ENCODE measurements at places on chromosomes 5 and 9.

DNA sequence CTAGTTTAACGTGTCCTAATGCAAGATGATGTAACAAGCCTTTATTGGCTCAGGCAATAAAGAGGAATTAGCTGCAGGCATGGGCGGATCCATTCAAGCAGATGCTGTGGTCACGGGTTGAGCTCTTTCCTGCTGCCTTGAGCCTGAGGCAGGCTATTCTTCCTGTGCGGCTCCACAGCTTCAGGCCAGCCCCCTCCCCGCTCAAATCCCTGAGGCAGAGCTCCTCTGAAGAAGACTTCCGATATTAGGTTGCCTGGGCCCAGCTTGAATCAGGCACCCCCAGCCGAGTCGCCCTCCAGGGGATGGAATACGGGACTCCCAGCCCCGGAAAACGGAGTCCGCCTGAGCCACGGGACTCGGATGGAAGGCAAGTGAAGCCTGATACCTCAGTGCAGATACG, 95.0 kb upstream of the RUFY1 start:
- DNase-seq = no peak

GRCh38 chr5:64301566-64301965, 135.9 kb downstream of the RNF180 start:
- no peak for DNase-seq

GRCh38 chr9:89820337-89820736, 215.5 kb downstream of the GADD45G start:
- no peak for DNase-seq

GRCh38 chr9:77714077-77714549, 66.0 kb upstream of the GNA14 start:
- no peak for DNase-seq

- no peak for DNase-seq
Observed at GRCh38 chr9:134562146-134562849, 79.3 kb upstream of the COL5A1 start.

- no peak for DNase-seq
Observed at GRCh38 chr5:110590187-110590586, 136.3 kb downstream of the TMEM232 start.

DNA sequence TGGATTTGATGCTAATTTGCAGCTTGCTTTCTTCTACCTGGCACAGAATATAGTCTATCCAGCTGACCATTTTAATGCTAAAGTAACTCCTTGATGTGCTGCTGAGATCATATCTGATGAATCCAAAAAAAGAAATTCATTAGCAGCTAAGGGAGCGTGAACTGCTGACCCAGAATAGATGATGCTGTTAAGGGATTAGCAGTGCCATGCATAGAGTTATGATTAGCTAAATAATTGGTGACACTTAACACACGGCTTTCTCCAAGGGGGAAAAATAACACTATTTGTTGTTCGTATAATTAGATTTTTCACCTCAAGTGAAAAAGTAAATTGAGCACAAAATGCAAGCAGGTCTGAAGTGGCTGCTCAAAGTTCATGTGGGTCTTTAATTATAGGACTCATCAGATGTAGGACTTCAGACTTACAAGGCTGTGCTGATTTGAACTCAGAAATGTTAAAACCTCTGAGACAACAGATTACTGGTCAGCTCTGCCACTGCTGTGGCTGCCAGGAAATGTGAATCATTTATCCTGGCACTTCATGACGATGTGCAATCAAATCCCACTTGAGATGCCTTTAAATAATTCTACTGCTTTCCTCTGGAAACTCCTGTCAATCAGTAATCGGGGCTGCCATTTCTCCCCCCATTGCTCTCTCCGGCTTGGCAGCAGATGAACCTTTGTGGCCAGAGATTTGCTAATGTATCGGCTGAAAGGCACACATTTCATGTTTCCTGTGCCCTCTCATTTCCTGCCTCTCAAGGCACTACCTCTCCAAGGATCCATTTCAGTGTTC, 291.6 kb upstream of the C9orf72 start:
- no peak for DNase-seq

DNA sequence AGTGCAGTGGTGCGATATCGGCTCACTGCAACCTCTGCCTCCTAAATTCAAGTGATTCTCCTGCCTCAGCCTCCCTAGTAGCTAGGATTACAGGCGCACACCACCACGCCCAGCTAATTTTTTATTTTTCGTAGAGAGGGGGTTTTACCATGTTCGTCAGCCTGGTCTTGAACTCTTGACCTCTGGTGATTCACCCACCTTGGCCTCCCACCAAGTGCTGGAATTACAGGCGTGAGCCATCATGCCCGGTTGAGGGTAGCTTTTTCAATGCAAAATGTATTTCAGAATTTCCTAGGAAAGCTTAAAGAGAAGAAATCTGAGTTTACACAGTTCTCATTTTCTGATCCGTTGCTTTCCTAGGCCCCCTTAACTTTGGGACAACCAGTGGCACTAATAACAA, 15.7 kb downstream of the BDP1 start:
- DNase-seq = no peak

- no peak for DNase-seq
Observed at GRCh38 chr5:126358525-126358924, 64.7 kb upstream of the GRAMD2B start.

- DNase-seq = no peak
Observed at GRCh38 chr9:26170190-26170589, 491.9 kb upstream of the TUSC1 start.

DNA sequence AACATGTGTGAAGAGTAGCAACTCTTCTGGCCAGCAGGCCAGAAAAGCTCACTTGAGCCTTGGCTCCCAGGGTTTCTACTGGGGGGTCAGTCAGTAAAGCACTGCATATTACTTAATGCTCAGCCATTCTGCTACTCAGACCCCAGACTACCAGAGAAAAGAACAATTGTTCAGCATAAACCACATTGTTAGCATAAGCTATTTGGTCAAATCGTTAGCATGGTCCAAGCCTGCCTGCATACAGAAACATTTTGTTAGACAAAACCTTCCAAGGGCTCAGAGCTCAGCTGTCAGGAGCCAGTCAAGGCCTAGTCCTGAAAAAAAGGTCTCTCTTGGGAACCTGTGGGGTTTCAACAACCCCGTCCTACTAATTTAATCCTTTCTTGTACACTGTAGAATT, 449.3 kb downstream of the PRR16 start:
- DNase-seq = no peak

DNA sequence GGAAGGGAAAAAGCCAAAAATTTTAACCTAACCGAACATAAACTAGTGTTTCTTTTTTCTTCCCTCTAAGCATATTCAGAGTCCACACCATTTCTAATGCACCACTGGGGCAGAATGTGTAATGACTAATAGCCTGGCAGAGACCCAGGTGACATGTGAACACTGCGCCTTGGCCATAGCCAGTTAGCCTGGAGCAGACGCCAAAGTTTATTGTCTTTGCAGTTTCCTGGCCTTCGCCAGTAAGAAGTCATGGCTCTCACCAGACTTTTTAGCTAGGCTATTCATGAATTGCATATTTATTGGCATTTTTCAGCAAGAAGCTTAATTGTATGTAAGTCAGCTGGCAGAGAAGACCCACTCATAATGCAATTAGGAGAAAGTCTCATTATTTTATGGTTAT, 182.8 kb upstream of the SLC27A6 start:
- DNase-seq = peak; percentile 56

GRCh38 chr9:33750307-33750838, 45.0 kb upstream of the PRSS3 start:
- no peak for DNase-seq

- DNase-seq = no peak
Observed at GRCh38 chr5:159189310-159189709, 20.0 kb downstream of the RNF145 start.

DNA sequence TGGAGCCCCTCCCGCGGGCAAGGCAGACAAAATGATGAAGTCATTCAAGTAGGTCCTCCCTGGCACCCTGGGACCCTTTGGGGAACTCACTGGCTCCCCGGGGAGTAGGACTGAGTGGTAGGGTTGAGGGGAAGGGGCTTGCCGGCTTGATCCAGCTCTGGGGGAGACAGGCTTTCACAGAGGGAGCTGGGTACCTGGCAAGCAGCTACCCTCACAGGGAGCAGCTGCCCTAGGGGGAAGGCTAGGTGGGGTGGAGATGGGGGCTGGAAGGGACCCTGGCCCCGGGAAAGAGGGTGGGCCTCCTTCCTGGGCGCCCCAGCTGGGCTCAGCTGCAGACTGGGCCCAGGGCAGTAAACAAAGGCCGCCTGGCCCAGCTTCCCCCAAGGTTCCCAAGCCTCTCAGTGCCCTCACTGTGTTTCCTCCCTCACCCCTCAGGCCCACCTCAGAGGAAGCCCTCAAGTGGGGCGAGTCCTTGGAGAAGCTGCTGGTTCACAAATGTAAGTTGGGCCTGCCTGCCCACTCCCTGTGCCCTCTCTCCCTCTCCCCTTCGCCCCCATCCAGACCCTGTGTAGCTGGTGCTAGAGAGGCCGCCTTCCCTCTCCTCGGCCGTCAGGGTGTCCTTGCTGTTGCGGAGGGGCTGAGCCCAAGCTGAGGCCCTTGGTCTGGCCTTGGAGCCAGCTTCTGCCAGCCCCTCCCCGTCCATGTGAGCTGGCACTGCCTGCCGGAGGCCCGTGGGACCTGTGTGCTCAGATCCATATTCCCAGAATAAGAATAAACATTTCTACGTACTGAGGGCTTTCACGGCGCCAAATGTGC, 131.2 kb downstream of the RGS3 start:
- no peak for DNase-seq

- no peak for DNase-seq
Observed at GRCh38 chr5:173727839-173728778, 111.7 kb upstream of the BOD1 start.

DNA sequence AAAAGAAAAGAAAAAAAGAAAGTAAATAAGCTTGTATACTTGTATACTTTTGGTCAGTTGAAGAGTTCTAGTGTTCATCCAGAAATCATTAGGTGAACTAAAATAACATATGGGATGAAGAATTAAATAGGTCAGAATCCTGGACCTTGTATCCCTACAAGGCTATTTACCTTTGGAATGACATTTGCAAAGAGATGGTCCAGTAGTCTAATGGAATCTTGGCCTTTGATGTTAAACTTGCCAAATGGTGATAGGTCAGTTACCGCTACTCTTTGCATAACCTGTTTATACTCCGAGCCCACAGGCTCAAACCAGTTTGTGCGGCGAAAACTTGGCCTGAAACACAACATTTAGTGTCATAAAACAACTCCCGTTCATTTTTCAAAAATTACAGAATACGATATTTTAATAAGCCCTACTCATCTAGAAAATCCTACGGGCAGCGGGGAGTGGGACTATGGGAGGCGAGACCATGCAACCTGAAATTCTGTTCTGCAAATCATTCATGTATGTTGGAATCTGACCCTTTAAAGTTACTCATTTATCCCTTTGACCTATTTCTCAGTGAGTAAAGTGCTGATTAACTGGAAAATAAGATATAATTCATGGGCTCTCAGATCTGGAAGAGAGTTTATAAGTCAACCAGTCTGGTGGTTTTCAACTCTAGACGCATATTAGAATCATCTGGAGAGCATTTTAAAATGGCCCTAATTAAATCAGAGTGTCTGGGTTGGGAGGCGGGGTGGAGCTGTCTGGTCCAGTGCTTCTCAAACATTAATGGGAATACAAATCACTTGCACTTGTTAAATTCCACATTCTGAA, 38.6 kb downstream of the DMGDH start:
- no peak for DNase-seq

DNA sequence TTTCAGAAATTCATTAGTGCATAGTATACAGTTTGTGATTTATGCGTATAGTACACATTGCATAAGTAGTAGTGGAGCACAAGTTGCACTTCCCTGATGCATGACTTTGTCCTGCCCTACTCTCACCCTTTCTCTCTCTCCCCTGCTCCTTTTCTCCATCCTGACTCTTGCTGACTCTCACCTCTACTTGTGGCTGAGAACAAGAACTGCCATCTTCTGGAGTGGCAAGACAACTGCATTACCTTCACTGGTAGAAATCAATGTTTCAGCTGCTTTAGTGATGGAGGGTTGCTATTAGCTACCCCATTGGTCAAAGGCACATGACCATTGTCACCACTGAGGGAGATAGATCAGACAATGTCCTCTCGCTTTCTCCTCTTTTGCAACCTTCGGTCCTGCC, 26.9 kb downstream of the SPEF2 start:
- DNase-seq = no peak

DNA sequence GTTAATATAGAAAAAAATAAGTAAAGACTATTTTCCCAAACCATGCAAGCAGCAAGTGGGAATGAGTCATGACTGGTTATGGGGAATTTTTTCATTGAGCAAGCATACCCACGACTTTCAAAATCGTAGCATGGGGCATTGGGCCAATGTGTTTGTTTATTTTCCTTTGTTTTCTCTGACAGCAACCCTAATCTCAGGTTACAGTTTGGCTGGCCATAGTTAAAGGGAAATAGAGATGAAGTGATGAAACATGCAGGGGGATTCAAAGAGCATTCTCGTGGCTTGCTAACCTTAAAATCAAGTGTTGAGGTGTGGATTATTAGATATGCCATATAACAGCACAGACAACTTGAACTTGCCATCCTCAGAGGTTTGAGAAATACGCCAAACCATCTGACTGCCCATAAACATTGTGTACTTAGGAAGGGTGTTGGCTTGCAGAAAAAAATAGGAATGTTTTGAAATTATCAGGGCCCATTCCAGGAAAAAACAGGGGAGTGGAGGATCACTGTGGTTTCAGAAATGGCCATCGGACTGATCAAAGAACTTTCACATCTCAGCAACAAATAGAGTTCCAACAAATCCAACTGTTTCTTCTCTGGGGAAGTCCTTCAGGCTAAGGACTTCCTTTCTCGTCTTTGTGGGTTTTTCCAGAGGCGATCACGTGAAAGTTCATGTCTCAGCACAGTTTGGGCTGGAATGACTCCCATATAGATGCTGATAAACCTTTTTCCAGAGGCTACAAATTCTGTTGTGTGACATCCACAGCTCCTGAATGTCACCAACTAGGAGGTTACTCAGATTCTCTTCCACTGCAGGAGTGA, 259.1 kb downstream of the SYK start:
- no peak for DNase-seq

- no peak for DNase-seq
Observed at GRCh38 chr5:164951570-164951969, 1446.2 kb downstream of the MAT2B start.

GRCh38 chr9:133355881-133356357, 368 bp downstream of the SURF1 start:
- DNase-seq = no peak

DNA sequence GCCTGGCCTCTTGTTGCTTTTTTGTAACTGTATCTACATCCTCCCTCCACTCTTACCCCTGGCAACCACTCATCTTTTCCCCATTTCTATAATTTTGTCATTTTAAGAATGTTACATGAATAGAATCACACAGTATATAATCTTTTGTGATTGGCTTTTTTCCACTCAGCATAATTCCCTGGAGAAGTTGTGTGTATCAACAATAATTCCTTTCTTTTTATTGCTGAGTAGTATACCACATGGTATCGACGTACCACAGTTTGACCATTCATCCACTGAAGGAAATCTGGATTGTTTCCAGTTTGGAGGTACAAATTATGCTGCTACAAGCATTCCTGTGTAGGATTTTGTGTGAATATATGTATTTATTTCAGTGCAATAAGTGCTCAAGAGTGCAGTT, 21.7 kb upstream of the ENTREP1 start:
- no peak for DNase-seq
